ENCODE measurements at places on chromosomes 4 and X. TPM values are rescaled to one million over a fixed set of nuclear protein-coding genes. Genes with fewer than 3 reads are reported as not detected.

RS1 gene
- total RNA-seq, result not detected

DNA sequence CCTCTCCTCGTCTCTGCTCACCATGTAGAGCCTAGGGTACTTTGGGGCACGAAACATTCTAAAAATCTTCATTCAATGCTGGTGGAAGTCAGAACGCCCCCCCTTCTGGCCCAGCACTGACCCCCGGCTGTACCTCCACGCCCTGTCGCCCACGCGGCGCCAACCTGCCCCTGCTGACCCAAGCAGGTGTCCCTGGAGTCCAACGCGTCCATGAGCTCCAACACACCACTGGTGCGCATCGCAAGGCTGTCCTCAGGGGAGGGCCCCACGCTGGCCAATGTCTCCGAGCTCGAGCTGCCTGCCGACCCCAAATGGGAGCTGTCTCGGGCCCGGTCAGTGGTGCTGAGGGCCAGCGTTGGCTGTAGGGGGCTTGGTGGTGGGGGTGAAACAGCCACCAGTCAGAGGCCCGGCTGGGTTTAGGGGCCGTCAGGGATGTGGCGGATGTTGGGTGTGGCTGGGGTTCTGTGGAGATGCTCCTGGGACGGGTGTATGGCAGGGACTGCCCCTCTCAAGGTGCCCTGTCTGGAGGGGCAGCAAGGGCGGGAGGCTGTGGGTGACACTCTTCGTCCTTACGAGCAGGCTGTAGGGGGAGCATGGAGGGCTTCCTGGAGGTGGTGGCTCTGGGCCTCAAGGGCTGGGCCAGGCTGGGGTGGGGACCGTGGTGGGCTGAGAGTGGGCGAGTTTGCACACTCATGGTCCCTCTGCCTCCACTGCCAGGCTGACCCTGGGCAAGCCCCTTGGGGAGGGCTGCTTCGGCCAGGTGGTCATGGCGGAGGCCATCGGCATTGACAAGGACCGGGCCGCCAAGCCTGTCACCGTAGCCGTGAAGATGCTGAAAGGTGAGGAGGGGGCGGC lies 11.8 kb downstream of the FGFR3 start:
- no peaks in the 10 kb centered on the region for H3K4me1 ChIP-seq
- no peak overlapping the region for H3K27ac ChIP-seq
- no peak for DNase-seq
- no peak overlapping the region for H3K4me3 ChIP-seq
- H3K27me3 ChIP-seq, result no peaks in the 10 kb centered on the region

RIPPLY1 gene
- total RNA-seq, result 0.31 TPM

COL25A1 gene
- not detected for total RNA-seq
